ENCODE measurements at places on chromosomes 1 and 21.
A peak's percentile ranks its signal among the peaks of the same experiment; 100 is the strongest.

DNA sequence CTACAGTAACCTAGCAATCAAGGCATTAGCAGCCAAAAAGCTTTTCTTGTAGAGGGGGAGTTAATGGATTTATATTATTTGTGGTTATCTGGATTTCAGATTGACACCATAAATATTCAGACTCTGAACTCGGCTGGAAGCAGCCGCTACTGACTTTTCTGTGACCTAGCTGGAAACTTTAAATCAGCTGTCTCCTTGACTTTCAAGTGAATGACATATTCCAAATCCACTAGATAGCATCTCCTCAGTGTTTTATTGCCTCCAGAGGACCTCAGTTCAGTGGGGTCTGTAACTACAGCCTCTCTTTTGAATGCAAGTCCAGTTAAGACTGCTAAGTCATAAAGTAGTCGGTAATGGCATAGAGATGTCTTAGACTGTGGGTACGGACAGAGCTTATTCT is 448.5 kb downstream of the NUF2 start:
- DNase-seq: no peak

- no peak for DNase-seq
Observed at GRCh38 chr1:76066394-76066793, 8.2 kb upstream of the ST6GALNAC3 start.

- DNase-seq: no peak
Observed at GRCh38 chr1:209051570-209051969, 531.9 kb upstream of the CAMK1G start.

DNA sequence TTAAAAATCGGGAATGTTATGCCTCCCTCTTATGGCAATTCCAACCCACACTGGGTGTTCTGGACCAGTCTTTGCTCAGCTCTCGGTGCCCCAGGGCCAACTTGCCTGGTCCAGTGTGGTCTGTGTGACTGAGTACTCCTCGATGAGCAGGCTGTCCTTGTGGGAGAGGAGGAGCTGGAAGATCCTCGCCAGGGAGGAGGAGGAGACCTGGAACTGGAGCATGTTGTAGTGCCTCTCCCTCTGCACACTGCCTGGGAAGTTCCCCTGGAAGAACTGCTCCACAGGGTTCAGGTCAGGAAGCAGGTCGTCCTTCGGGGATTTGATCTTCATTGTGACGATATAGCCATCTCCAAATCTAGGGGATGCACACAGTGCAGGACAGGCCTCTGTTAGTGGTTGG is 88.5 kb upstream of the GCLM start:
- no peak for DNase-seq

DNA sequence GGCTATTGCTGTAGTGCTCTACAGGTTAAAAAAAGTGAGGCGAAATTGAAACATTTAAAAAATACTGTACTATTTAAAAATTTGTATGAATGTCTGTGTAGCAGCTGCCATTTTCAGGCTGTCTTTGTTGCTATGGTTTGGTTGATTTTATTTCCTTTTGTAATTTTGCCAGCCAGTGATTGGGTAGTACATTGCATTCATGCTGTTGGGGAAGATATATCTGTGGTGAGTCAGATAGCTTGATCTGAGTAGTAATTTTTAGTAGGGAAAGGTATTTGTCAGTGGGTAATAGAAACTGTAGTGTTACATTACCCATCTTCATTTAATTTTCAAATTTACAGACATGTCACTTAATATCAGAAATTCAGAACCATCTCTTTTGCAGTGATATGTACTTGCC is 15.0 kb downstream of the NFIA start:
- no peak for DNase-seq

GRCh38 chr1:115356356-115356755 is 18.3 kb upstream of the NGF start:
- no peak for DNase-seq

DNA sequence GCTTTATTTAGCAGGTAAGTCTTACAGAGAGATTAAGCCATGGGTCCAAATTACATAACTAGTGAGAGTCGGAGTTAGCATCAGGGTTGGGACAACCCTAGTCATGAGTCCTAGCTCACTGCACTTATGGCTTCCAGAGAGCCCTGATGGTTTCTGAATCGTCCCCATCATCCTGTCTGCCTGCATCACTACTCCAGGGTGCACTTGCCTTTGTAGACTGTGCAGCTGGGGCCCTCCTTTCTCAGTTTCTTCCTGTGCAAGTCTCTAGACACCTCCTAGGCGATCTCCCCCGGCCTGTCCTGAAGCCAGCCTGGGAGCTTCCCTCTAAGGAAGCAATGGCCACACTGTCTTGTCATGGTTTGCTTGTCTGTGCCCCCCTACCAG is 37.1 kb downstream of the KIAA0040 start:
- no peak for DNase-seq

- no peak for DNase-seq
Observed at GRCh38 chr1:195202241-195202640, 1406.0 kb downstream of the KCNT2 start.

DNA sequence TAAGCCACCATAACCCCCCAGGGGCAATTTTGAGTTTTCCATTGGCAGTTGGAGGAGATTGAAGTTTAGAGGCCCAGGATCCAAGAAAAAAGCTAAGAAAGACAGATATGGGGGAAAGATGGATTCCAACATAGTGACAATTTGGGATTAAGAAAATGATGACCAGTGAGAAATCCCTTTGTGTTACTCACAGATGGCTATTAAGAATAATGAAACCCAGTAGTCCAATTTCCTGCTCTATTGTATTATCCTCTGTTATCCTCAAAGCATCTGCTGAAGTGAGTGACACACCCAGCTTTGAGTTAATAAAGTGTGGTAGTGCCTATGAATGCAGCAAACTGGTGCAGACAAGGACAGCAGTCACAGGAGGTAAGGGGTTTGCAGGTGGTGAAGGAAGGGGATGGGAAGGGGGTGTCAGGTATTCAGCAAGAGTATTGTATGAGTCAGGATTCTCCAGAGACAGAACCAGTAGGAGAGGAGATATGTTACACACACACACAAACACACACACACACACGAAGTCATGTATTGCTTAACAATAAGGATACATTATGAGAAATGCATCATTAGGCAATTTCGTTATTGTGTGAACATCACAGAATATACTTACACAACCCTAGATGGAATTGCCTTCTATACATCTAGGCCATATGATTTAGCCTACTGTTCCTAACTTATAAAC is 112.4 kb upstream of the VANGL1 start:
- no peak for DNase-seq

- DNase-seq: no peak
Observed at GRCh38 chr1:236067854-236068454, 3.1 kb upstream of the NID1 start.

GRCh38 chr21:34201001-34201400 is 127.6 kb downstream of the MRPS6 start:
- DNase-seq: no peak

DNA sequence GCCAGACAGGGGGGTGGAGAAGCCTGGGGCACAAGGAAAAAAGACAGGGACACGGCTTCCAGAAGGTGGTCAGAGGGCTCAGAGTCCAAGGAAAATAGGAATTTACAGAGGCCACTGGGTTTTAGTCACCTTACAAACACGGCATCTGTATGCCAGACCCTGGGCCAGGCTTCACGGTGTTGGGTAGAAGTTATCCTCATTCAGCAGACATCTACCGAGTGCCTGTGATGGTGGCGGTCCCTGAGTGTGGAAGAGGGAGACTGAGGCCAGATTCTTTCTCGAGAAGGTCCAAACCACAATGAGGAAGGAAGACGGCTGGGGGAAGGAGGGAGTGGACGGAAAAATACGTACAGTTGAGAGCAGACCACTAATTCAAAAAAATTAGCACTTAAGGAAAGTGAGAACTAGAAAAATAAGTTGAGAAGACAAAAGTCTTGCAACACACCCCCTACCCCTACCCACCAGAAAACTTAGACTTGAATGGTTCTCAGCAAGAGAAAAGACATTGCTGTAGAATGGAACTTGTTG is 864 bp upstream of the BTG2 start:
- DNase-seq: no peak

- DNase-seq: no peak
Observed at GRCh38 chr1:36464605-36465393, 615 bp upstream of the MRPS15 start.

DNA sequence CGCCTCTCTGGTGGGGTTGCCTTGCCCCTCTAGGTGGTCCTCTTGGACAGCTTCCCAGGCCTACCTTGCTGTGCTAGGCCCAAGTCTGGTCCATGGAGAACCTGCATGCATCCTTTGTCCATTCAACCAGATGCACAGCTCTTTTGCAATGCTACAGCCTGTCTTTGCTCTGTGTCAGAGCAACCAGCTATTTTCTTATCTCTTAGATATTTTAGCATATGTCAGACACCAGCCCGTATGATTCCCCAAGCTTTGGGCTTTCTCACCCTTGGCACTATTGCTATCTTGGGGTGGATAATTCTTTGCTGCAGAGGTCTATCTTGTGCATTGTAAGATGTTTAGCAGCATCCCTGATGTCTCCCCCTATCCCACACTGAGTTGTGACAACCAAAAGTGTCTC is 32.3 kb downstream of the TNN start:
- DNase-seq: no peak

- no peak for DNase-seq
Observed at GRCh38 chr1:169968174-169968573, 74.5 kb upstream of the SCYL3 start.

- no peak for DNase-seq
Observed at GRCh38 chr1:5611851-5612250, 380.4 kb downstream of the NPHP4 start.

GRCh38 chr1:18907021-18907916 is 4.9 kb upstream of the ALDH4A1 start:
- DNase-seq: peak; percentile 79

GRCh38 chr1:67130673-67131072 is 4.1 kb downstream of the C1orf141 start:
- no peak for DNase-seq

DNA sequence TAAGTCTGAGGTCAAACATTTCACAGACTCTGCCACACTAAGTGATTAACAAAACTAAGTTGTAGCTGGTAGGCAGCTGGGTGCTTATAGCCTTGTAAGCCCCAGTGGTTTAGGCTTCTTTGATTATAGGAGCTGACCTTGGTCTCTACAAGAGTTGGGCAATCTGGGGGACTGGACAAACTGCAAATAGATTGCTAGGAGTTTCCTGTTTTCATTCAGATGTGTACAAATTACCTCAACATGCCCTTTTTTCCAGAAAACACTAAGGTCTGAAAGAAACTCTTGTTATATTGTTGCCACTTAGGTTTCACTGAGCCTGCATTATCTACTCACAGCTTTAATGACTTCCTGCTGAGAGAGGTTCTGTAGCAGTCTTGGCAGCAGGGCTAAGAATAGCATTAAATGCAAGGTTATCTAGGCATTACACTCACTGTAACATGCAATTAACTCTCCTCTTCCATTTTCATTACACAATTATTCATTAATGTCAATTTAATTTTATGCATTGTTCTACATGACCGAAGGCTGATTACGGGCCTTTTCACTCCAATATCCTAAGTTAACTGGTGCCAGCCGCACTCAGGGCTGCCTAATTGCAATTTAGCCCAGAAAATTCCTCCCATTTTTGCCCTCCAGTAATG is 314.0 kb downstream of the LMO4 start:
- no peak for DNase-seq

- DNase-seq: no peak
Observed at GRCh38 chr1:39896909-39897685, 4.6 kb downstream of the MYCL start.

DNA sequence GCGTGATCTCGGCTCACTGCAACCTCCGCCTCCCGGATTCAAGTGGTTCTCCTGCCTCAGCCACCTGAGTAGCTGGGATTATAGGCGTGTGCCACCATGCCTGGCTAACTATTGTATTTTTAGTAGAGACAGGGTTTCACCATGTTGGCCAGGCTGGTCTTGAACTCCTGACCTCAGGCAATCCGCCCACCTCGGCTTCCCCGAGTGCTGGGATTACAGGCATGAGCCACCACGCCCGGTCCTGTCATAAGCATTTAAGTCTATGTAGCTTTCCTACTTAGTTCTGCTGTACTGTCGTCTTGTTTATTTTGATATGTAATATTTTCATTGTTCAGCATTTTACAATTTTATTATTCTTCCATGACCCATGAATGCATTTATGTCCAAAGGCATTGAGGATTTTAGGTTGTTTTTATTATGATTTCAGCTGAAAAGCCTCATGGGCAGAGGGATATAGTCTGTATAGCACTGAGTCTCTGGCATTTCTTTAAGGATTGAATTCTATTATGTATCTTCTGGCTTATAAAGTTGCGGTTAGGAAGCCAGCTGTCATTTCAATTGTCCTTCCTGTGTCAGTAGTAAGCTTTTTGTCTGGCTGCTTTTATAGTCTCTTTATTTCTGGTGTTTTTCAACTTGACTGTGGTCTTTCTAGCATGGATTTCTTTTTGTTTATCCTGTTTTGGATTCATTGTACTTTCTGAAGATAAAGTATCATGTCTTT is 9.2 kb downstream of the AGPAT3 start:
- DNase-seq: no peak

GRCh38 chr1:159318784-159319551 is 16.8 kb downstream of the FCER1A start:
- DNase-seq: no peak

- DNase-seq: no peak
Observed at GRCh38 chr1:230166366-230167132, 99.5 kb downstream of the GALNT2 start.

DNA sequence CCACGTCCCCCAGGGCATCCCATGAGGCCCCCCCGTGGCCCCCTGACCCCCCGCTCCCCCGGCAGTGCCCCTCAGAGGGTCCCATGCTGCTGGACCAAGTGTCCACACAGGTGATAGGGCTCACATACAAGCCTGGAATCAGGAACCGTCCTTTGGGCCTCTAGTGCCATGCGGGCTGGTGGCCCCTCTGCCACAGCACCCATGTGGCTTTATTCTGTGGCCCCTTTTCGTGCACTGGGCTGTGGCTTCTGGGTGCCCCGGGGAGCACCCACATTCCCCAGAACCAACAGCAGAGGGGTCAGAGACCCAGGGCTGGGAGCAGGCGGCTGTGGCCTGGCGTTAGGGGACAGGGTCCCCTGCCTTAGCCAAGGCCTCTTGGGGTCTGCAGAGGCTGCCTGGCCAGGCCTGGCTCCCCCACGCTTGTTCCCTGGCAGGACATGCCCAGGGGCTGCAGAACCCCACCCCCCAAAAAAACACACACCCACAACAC is 31.7 kb downstream of the SLC19A1 start:
- no peak for DNase-seq

- peak; percentile 69 for DNase-seq
Observed at GRCh38 chr1:90781534-90781933, 64.4 kb upstream of the BARHL2 start.

- DNase-seq: no peak
Observed at GRCh38 chr1:165525708-165526107, 18.1 kb upstream of the LRRC52 start.

GRCh38 chr1:29237129-29237821 is 953 bp downstream of the PTPRU start:
- DNase-seq: no peak

DNA sequence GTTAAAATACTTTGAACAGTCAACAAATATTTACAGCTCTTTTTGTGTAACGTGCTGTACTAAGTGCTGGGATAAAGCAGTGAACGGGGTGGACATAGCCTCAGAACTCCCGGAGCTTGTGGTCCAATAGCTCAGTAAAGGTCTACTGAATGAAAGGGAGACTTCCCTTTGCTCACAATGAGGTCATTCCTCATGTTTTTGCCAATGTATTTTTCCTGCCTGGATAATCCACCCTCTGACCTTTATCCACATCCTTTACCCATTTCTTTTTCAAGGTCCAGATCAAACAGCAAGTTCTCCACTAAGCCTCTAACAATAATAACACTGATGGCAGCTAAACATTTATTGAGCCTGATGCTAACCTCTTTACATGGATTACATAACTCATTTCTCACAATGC is 55.9 kb downstream of the LEPR start:
- no peak for DNase-seq

Data from globus pallidus (tissue), 1 donor.